Activated CD8-positive, alpha-beta T cell treated with anti-CD3 and anti-CD28 coated beads for 36 hours (primary cell): ENCODE measurements at places on chromosomes 12 and 14. TPM values are rescaled to one million over a fixed set of nuclear protein-coding genes. Genes with fewer than 3 reads are reported as not detected.

DNA sequence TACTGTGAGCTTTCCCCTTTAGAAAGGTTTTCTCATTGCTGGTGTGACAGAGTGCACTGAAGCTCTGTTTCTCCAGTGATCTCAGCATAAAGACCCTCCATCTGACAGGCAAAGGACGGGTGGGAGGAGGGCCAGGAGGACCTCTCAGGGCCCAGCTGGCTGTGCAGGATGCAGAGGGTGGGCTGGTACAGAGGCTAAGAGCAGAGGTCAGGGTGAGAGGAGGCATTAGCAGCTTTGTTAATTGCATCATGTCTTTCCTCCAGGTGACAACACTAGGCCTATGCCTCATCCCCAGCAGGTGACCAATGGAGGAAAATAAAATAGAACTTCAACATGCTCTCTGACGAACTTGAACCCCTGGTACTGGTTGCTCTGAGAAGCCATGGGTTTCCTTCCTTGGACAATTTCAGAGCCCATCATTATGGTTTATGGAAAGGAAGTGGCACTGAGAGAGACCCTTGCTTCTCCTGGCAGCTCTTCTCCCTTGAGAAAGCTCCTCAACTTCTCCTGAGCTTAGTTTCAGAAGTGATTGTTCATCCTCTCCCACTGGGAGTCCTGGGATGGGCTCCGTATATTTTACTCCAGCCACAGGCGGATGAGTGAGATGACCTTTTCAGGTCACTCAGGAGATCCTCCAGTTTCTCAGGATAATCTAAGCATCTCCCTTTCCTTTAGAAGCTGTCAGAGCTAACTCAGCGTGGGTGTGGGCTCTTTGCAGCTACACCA is 45.8 kb upstream of the ATP23 start:
- no peak for DNase-seq

GRCh38 chr12:128267651-128268378 is 845 bp downstream of the TMEM132C start:
- DNase-seq: no peak

DNA sequence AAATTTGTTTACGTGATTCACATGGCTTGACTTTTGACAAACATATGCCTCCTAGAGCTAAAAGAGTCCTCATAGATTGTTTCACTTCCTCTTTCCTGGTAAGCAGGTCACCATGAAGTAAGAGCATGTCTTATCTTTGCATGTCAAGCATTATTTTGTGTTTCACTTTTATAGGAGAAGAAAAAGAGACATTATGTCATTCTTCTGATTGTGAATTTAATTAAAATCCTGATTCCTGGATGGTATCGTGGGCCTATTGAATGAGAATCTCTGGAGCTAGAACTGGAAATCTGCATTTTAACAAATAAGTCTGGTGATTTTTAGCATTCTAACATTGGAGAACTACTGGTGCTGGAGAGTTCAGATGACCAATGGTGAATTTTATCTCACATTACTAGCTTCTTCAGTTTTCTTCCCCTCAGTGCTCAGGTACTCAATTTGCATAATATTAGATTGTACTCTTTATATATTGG is 218.6 kb upstream of the ATP2B1 start:
- DNase-seq: no peak

GRCh38 chr14:24252289-24253124 is 10.1 kb upstream of the TINF2 start:
- DNase-seq: no peak

DNA sequence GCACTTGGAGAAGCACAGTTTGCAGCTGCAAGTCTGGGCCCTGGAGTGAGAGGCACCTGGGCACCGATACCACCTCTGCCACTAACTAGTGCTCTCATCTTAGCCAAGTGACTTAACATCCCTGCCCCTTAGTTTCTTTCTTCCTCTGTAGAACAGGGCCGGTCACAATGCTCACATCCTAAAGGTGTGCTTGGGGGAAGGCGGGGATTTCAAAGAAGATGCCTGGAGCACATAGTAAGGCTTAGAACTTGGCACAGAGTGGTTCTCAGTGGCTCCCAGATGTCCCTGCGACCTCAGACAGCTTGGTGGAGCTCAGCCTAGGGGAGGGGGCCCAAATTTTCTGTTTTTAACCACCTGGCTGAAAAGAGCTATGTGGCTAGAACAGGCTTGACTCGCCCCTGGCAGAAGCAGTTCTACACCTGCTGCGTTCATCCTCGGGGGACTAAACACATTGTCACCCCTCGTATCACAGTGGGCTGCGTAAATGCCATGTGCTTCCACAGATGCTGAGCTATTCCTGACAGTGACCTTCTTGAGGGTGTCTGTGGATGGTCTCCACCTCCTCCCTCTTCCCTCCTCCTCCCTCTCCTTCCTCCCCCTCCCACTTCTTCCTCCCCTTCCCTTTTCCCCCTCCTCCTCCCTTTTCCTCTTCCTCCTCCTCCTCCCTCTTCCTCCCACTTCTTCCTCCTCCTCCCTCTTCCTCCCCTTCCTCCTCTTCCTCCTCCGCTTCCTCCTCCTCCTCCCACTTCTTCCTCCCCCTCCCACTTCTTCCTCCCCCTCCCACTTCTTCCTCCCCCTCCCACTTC is 112.1 kb downstream of the PHETA1 start:
- no peak for DNase-seq

DNA sequence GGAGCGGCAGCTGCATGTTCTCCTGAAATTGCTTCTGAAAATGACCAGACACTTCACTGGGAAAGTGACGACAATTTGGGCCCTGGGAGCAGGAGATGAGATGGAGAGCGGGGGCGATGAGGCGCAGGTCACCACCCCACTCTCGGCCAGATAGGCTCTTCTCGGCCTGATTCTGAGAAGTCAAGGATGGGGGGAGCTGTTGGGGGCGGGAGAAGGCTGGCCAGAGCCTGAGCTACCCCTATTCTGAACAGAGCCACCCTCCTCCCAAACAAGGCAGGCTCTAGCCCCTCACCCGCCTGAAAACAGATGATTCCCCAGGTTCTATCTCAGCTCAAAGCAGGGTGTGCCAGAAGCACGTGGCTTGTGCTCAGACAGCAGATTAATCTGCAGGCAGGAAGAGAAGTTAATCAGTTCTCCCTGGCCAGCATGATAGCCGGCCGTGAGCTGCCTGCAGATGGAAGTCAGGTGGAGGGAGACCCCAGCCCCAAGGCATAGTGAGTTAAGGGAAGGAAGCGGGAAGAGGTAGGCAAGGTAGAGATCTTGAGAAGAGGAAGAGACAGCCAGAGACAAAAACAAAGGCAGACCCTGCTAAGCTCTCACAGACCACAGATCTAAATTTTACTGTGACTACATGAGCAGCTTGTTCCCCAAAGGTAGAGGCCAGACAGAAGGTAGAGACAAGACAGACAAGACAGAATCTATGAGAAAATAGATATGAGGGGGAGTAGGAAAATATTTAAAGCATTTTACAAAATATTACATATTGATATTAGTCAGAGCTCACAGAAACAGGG is 10.9 kb upstream of the TAC3 start:
- DNase-seq: no peak

- no peak for DNase-seq
These were observed 25.6 kb downstream of the FAM161B start for GRCh38 chr14:73924337-73924736.

The RPS6KL1 gene
- total RNA-seq: 4.1 TPM

The ACSM4 gene
- total RNA-seq: not detected

The GPR135 gene
- total RNA-seq: 1.7 TPM
